CD4-positive, alpha-beta T cell treated with Interleukin-17A for 4 hours (primary cell): ENCODE measurements at places on chromosomes 12 and 14.

- DNase-seq = no peak
Measured at GRCh38 chr14:74015176-74015575, 3.9 kb downstream of the ENTPD5 start.

DNA sequence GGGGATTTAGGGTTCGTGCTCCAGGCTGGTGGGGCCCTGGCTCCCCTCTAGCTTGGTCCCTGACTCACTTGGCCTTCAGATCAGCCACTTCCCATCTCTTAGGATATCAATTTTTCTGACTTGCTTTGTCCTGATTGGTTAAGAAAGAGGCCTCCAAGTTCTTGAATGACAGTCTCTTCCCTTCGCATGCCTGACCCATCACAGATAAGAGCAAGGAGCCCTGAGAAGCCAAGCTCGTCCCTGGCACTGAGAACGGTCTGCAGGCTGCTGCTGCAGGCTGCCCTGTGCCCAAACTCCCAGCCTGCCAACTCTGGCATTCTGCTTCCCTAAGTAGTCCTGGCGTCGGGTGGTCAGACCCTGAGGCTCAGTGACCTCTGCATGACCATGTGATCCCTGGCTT lies 794 bp upstream of the LRTM2 start:
- no peak for DNase-seq

DNA sequence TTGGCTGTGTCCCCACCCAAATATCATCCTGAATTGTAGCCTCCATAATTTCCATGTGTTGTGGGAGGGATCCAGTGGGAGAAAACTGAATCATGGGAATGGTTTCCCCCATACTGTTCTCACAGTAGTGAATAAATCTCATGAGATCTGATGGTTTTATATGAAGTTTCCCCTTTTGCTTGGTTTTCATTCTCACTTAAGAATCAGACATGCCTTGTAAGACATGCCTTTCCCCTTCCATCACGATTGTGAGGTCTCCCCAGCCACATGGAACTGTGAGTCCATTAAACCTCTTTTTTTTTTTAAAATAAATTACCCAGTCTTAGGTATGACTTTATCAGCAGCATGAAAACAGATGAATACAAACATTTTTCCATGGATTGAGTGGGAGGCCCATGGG lies 652.9 kb downstream of the ETNK1 start:
- DNase-seq = no peak

DNA sequence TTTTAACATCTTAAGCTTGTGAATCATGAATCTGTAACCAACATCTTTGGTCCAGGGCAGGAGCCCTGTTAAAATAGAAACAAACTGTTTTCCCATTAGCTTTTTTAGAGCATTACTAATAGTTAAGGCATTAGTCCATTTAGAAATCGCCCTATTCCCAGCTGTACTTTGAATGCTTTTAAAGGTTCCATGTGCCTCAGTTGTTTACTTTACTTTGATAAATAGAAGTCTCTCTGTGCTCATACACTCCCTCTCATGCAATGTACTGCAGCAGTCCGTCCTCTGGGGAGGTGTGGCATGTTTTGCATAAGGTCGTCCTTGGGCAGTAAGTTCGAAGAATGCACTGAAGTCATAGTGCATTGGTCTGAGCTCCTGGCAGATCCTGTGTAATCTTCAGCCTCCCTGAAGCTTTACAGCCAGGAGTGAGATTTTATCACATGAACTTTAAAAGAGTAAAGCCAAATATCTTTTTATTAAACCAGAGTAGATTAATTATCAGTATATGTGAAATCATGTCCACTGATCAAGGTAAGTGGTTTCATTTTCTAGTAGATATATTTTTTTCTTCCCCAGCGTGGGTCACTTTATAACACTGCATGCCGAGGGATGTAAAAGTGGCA lies 134.7 kb downstream of the FGD4 start:
- no peak for DNase-seq
